ENCODE measurements at places on chromosomes 2 and 18.
A peak's percentile ranks its signal among the peaks of the same experiment; 100 is the strongest.

DNA sequence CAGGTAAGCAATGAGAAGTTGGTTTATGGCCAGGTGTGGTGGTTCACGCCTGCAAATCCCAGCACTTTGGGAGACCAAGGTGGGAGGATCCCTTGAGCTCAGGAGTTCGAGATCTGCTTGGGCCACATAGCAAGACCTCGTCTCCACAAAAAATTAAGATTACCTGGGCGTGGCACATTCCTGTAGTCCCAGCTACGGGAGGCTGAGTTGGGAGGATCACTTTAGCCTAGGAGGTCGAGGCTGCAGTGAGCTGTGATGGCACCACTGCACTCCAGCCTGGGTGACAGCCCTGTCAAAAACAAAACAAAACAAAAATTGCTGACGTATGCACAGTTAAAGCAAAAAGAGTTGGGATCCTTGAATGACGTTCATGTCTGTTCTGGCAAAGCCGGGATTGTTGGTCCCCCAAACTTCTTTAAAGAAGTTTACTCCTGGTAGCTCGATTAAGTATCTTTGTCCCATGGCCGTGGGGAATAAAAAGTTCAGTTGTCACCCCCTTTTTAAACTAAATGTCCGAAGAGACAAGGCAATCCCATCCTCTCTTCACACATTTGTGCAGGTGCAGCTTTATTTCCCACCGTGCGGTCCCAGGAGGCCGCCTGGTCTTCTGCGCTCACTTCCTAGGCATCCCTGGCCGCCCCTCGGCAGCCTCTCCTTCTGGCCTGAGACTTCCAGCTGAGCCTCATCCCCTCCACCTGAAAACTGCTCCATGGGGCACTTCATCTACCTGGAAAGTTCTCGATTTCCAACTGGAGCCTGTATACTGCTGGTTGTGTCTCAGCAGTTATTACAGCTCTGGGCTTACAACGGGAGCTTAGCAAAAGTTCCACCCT, 762 bp upstream of the SPOPL start:
- ATAC-seq, result peak; percentile 6

- no peak for ATAC-seq
These were observed 57.0 kb upstream of the SPP2 start for GRCh38 chr2:233993461-233993860.

DNA sequence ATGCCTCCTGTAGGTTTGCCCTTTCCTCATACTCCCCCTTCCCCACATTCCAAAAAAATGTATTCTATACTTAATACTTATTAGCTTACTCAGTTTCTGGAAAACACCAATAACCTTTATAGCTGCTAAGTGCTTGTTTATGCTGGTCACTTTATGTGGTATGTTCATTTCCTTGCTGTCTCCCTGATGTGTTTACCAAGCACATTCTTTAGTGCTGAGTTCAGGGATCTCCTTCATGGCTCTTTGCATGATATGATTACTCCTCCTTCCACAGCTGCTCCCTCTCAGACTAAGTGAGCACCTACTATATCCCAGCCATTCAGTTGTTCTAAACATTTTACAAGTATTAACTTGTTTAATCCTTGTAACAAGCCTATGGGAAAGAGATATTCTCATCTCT, 698.3 kb upstream of the FANCL start:
- no peak for ATAC-seq

DNA sequence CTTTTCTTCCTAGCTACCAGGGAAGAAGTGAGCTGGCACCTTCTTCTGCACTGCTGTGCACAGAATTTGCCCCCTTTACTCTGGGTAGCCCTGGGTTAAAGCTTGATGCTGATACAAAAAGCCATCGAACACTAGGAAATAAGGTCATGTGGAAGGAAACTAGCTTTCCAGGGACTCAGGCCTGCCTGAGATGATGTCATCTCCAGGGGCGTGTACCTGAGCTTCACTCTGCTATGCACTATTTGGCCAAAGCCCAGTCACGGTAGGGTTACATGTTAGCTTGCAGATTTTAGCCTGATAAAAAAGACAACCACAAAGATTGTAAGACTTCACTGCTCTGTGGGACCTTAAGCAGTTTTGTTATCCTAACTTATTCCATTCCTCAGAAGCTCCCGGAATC, 20.4 kb downstream of the EDAR start:
- ATAC-seq, result no peak

DNA sequence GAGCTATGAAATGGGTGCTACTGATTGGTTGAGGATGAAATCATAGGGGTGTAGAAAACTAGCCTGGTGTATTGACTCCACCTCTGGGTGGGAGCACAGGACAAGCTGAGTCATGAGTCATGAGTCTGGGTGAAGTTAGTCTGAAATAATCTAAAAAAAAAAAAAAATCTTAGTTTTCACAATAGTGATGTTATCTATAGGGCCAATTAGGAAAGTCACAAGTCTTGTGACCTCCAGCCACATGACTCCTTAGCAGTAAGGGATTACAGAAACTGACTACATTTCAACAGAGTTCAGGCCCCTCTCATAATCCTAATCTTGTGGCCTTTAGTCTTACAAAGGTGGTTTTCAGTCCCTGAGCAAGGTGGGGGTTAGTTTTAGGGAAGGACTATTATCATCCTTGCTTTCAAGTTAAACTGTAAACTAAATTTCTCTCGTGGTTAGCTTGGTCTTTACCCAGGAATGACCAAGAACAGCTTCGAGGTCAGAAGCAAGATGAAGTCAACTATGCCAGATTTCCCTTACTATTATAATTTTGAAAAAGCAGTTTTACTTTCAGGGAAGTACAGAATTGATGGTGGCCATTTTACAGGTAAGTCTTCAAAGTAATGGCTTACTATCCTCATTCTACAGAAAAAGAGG, 338.0 kb upstream of the GYPC start:
- ATAC-seq, result no peak

DNA sequence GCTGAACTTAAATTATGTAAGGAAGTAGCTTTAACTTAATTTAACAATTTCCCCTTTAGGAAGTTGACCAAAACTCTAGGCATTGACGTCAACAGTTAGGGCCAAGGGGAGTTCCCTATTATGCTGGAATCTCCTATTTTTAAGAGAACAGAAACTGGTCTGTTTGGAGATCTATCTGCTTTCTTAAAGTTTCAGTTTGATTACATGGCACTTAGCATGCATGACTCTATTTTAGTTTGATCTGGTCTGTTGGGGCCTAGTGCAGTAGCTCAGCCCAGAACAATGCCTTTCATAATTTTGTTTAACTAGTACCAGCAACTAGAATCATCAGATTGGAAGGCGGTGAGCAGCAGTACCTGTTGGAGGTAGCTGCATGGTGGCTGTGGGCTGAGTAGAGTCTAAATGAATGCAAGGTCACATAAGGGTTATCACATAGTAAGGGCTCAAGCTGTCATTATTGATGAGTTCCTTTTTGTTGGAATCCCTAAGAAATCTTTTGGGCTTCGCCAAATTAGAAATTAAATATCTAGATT, 60.5 kb upstream of the ZNG1B start:
- peak; percentile 58 for ATAC-seq

DNA sequence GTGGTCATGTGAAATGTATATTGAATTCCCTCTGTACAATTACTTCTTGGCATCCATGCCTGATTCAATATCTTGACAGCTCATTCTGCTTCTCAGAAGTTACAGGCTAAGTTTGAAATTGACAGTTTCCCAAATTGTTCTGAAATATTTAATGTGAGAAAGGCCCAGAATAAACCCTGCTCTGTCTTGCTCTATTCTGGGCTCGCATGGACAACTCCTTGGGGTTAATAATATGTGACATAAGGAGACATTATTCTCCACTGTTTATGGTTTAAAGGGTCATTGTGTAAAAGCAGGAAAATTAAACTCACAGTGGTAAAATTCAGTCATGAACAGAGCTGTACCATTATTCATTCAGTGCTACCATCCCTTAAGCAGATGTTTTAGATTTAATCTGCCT, 160.7 kb upstream of the CNTNAP5 start:
- no peak for ATAC-seq

- no peak for ATAC-seq
These were observed 593.9 kb upstream of the ZNF804A start for GRCh38 chr2:184004289-184004947.

DNA sequence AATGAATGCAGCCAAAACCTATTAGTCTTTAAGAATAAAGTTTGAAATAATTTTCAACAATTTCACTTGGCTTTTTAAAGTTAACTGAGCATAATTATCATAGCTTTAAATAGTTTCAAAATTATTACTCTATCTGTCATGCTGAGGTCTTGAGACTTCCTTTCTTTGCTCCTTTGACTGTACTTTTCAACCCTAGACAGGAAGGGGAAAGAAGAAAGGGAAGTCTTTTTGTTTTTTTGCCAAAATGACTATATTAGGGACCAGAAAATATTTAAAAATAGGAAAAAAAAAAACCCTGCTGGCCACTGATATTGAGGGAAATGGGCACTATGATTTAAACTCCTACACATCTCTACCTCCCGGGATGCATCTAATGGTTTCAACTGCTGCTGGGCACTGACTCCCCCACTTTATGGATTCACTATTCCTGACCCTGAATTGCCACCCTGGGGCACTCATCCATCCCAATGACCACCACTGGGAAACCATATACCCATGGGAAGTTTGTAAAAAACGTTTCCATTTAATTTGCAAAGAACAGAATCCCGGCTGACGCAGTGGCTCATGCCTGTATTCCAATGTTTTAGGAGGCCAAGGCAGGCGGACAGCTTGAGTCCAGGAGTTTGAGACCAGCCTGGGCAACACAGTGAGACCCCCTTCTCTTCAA, 50.5 kb downstream of the GAREM1 start:
- ATAC-seq, result no peak

DNA sequence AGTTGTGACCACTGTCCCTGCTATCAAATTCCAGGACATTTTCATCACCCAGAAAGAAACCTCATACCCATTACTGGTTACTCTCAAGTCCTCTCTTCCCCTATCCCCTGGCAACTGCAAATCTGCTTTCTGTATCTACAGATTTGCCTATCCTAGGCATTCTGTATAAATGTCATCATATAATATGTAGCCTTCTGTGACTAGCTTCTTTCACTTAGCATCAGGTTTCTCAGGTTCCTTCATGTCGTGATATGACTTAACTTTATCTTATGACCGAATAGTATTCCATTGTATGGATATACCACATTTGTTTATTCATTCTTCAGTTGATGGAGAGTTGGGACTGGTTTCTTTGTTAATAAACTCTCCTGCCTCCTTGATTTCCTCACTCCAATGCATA, 60.5 kb downstream of the PMAIP1 start:
- ATAC-seq, result no peak
